Activated T-helper 1 cell treated with anti-CD3 and anti-CD28 coated beads, Interleukin-2, amount 50 U/mL, for 16 hours (primary cell): ENCODE measurements at places on chromosomes 5 and 9.

DNA sequence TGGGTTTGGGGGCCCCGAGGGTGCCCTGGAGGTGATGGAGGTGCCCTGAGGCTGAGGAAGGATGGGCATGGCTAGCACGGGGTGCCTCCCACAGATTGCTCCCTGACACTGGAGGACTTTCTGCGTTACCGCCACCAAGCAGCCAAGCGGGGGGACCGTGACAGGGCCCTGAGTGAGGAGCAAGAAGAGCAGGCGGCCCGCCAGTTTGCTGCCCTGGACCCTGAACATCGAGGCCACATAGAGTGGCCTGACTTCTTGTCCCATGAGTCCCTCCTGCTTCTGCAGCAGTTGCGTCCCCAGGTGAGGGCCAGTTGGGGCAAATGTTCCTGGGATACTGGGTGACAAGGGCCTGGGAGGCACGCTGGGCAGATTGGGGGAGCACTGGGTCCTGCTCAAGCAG is 13.1 kb upstream of the DNAJB5 start:
- DNase-seq, result no peak

GRCh38 chr9:123689701-123690428 is 240.1 kb downstream of the DENND1A start:
- DNase-seq, result no peak

GRCh38 chr5:179309383-179309670 is 35.9 kb downstream of the ADAMTS2 start:
- DNase-seq, result no peak

- DNase-seq, result no peak
Observed at GRCh38 chr5:61280205-61280604, 51.9 kb upstream of the ZSWIM6 start.

GRCh38 chr9:116175614-116176013 is 22.0 kb downstream of the PAPPA start:
- DNase-seq, result no peak

GRCh38 chr5:180021900-180022299 is 49.7 kb downstream of the RNF130 start:
- DNase-seq, result no peak

GRCh38 chr5:13218518-13218917 is 726.0 kb downstream of the DNAH5 start:
- DNase-seq, result no peak

DNA sequence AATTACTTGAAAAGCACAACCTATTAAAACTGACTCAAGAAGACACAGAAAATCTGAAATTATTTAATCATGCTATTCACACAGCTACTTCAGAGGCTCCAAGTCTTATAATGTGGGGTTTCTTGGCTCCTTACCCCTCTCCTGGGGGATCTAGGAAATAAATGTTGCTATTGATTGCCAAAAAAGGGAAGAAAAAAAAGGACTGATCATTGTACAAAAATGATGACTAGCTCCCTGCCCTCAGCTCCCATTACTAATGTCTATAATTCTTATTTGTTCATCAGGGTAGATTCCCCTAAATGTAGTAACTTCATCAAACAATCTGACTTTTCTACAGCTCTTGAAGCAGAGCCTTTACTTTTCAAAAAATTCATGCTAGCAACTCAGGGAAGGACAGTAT is 3.3 kb upstream of the SMC5 start:
- DNase-seq, result no peak

- no peak for DNase-seq
Observed at GRCh38 chr9:122519376-122519775, 435 bp downstream of the OR1J4 start.

DNA sequence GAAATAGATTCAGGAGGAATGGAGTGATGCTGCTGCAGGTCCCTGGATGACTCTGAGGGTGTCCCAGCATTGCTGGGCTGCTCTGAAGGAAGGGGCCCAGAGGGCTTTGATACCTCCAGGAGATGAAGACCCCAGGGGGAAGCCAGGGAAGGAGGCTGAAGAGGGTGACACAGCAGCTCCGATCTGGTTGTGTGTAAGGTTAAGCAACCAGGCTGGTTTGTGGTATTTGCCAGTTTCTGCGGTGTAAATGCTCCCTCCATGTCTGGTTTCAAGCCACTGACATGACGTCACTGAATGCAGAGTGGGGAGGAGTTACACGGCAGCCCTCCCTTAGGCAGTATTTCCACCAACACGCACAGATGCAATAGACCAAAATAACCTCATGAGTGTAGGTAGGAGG is 40.0 kb upstream of the ORM1 start:
- DNase-seq, result no peak

DNA sequence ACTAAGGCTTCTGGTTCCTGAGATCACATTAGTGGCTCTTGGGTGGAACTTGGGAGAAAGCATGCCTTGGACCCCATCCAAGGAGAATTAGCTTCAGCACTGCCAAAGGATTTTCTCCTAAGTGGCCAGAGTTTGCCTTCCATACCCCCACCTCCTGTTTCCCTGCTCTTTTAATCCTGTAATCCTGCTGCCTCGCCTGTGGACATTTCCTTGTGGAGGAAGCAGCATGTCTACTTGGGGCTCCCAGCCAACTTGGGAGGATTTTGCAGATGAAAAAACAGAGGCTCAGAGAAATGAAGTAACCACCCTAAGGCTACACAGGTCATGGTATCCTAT is 1.6 kb downstream of the ARSI start:
- no peak for DNase-seq

DNA sequence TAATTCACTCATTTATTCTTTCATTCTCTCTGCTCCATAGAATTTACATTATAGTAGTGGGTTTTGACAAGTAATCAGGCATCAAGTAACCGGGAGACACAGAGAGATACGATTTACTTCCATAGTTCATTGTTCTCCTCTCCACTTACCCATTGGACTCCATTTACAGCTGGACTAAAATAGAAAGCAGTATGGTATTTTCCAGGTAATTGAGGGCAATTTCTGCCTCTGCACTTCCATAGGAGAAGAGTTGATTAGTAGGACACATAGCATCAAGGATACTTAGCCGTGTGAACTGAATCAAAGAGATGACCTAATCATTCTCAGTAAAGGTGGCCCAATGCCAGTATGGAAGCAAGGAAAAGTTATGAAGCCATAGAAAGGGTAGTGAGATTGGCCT is 244.4 kb downstream of the COX7C start:
- no peak for DNase-seq

DNA sequence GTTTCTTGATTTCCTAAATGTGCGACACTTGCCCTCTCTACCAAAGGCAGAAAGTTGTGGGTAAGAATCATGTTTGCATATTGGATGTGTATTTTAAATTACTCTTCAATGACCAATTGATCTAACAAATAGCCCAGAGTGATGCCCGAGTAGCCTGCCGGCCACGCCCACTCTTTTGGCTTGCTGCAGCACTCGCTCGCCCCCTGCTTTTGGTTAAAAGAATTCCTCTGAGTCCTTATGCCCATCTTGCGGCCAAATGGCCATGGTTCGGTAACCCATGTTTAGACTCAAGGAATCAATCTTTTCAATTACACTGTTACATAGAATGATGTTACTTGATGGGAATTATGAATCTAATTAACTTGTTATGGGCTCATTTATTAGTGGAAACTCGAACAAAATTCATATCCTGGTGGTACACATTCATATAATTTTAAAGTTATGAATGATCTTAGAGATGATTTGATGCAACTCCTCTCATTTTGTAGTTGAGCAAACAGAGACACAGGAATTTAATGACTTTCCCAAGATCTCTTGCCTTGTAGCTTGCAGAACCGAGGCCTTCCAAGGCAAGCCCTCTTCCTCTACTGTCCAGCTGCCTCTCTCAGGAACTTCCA is 36.5 kb downstream of the PPIC start:
- no peak for DNase-seq
